ENCODE measurements at places on chromosomes 5 and 9.

DNA sequence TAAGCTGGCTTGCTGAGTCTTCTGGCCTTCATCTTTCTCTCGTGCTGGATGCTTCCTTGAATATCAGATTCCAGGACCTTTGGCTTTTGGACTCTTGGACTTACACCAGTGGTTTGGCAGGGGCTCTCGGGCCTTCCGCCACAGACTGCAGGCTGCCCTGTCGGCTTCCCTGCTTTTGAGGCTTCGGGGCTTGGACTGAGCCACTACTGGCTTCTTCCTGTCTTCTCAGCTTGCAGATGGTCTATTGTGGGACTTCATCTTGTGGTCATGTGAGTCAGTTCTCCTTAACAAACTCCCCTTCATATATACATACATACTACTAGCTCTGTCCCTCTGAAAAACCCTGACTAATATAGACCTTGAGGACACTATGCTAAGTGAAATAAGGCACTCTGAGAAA lies 78.3 kb upstream of the SSBP2 start:
- no peaks in the 10 kb centered on the region for H3K4me1 ChIP-seq
- no peak overlapping the region for H3K27ac ChIP-seq
- no peaks in the 10 kb centered on the region for H3K36me3 ChIP-seq

GRCh38 chr5:69312459-69313160 lies 20.0 kb downstream of the CCDC125 start:
- no peaks in the 10 kb centered on the region for H3K4me1 ChIP-seq
- no peaks in the 10 kb centered on the region for H3K27me3 ChIP-seq
- H3K36me3 ChIP-seq: no peaks in the 10 kb centered on the region
- DNase-seq: no peak

GRCh38 chr5:53257806-53258373 lies 148.3 kb upstream of the MOCS2 start:
- peaks cover 8% of the 10 kb centered on the region for H3K27me3 ChIP-seq
- no peak overlapping the region for H3K27ac ChIP-seq
- no peaks in the 10 kb centered on the region for H3K36me3 ChIP-seq
- H3K4me3 ChIP-seq: no peak overlapping the region

DNA sequence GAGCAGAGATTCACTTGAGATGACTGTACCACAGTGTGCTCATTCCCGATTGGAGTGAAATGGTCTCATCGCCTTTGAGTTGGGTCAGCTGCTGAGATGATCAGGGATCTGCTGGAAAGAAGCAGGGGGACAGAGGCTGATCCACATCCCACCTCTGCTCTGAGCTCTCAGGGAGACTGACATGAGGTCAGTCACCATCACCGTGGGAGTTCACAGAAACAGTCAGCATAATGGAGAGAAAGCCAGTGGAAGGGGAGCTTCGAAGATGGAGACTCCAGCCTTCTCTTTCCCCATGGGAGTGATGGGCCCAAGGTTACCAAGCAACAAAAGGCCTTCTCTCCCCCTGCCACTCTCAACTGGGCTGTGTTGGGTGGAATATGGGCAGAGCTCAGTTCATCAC lies 276.4 kb downstream of the CDK5RAP2 start:
- no peaks in the 10 kb centered on the region for H3K4me1 ChIP-seq
- DNase-seq: no peak
- H3K27ac ChIP-seq: no peak overlapping the region
- H3K27me3 ChIP-seq: no peaks in the 10 kb centered on the region

- no peaks in the 10 kb centered on the region for H3K36me3 ChIP-seq
- no peaks in the 10 kb centered on the region for H3K27me3 ChIP-seq
- H3K27ac ChIP-seq: no peak overlapping the region
- H3K4me1 ChIP-seq: no peaks in the 10 kb centered on the region
These were observed 497.1 kb downstream of the NFIB start for GRCh38 chr9:13816837-13817236.

- peak overlapping the region; percentile 32 for H3K27ac ChIP-seq
- no peak overlapping the region for H3K4me3 ChIP-seq
- DNase-seq: peak; percentile 94
- peaks cover 3% of the 10 kb centered on the region for H3K27me3 ChIP-seq
- H3K36me3 ChIP-seq: no peaks in the 10 kb centered on the region
These were observed 531.3 kb downstream of the NTRK2 start for GRCh38 chr9:85200726-85201404.

- no peaks in the 10 kb centered on the region for H3K4me1 ChIP-seq
- no peak overlapping the region for H3K4me3 ChIP-seq
- DNase-seq: no peak
- H3K27ac ChIP-seq: no peak overlapping the region
- no peaks in the 10 kb centered on the region for H3K36me3 ChIP-seq
- no peaks in the 10 kb centered on the region for H3K27me3 ChIP-seq
These were observed 461.5 kb downstream of the ANXA1 start for GRCh38 chr9:73613092-73613701.

- DNase-seq: no peak
- H3K4me3 ChIP-seq: no peak overlapping the region
- H3K27ac ChIP-seq: no peak overlapping the region
These were observed 15.0 kb downstream of the ZSWIM6 start for GRCh38 chr5:61347080-61347479.

DNA sequence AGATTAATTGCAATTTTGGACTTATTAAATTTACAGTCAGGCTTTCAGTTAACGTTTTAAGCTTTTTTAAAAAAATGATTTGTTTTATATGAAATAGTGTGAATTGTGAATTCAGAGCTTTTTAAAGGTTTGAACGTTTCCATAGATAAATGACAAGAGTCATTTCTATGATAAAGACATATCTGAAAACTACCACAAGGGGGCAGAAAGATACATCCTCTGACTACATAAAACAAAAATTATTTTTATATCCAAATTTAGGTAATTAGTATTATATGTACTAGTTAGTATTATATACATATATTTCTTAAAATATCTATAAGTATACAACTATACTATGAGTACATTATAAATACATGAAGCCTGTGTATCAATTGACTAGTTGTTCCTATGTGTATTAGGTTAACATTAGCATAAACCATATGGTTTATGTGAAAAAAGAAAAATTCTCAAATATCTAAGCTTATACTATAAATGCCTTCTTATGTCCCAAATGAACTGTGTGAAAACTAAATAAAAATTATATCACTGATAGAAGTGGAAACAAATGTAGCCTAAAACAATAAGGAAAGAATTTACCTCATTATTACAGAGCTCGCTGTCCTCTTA lies 155.2 kb downstream of the MEF2C start:
- H3K4me1 ChIP-seq: no peaks in the 10 kb centered on the region
- H3K36me3 ChIP-seq: peaks cover 4% of the 10 kb centered on the region
- H3K27me3 ChIP-seq: no peaks in the 10 kb centered on the region
- H3K27ac ChIP-seq: no peak overlapping the region
- DNase-seq: peak; percentile 37

DNA sequence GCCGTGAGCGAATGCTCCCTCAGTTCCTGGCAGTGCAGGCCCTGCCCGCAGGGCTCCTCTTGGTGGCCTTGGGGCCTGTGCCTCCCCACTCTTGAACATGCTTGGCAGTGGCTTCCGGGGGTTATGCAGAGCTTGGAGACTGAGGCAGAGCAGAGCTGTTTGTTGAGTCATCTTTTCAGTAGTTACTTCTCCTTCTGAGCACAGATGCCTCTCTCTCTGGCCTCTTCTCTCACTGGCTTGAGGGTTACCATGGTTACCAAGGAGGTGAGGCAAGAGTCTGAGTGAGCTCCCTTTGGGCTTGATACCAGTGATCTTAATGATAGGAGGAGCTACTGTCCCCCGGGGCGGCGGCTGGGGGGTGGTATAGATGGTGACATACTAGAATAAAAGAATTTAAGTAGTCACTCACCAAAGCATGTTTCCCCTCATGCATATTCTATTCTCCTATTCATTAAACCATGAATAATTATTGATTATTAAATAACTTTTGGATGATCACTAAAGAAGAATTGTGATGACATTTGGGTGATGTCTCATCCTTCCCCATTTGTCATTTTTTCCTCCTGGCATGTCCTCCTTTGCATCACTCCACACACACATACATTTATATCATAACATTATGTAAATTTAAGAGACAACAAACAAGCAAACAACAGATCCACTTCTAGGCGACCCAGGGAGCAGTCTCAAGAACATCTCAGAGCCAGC lies 111.1 kb downstream of the ARHGAP26 start:
- H3K4me3 ChIP-seq: no peak overlapping the region
- no peak for DNase-seq
- H3K36me3 ChIP-seq: no peaks in the 10 kb centered on the region

- H3K36me3 ChIP-seq: no peaks in the 10 kb centered on the region
- DNase-seq: peak; percentile 70
- no peak overlapping the region for H3K27ac ChIP-seq
- no peak overlapping the region for H3K4me3 ChIP-seq
- H3K27me3 ChIP-seq: no peaks in the 10 kb centered on the region
These were observed 37.4 kb downstream of the ARHGEF37 start for GRCh38 chr5:149618581-149619248.

GRCh38 chr9:123345567-123345955 lies 10.4 kb upstream of the CRB2 start:
- no peaks in the 10 kb centered on the region for H3K27me3 ChIP-seq
- H3K27ac ChIP-seq: no peak overlapping the region
- no peaks in the 10 kb centered on the region for H3K36me3 ChIP-seq
- no peak for DNase-seq

GRCh38 chr5:80411589-80412219 lies 3.8 kb downstream of the ZFYVE16 start:
- no peaks in the 10 kb centered on the region for H3K27me3 ChIP-seq
- no peaks in the 10 kb centered on the region for H3K36me3 ChIP-seq
- no peak overlapping the region for H3K27ac ChIP-seq
- no peak overlapping the region for H3K4me3 ChIP-seq

- H3K4me1 ChIP-seq: no peaks in the 10 kb centered on the region
- H3K27me3 ChIP-seq: no peaks in the 10 kb centered on the region
- no peak for DNase-seq
- no peak overlapping the region for H3K4me3 ChIP-seq
- no peak overlapping the region for H3K27ac ChIP-seq
- H3K36me3 ChIP-seq: no peaks in the 10 kb centered on the region
These were observed 49.2 kb downstream of the IRX2 start for GRCh38 chr5:2702096-2702879.

DNA sequence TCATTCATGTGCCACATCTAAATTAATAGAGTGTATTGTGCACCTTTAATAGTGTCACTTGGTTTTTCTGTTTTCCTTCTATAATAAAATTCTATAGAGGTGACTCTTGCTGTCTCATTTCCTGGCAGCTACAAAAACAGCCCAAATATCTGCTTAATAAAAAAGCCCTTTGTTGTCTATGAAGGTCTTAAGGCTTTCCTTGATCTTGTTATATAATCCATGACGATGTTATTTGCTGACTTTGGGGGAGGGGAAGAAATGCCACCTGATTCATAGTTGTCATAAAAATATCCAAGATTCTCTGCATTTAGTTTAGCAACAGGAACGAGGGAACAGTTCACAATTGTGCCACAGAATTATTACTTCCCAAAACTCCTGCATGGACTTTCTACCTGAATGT lies 31.3 kb downstream of the CPEB4 start:
- H3K4me3 ChIP-seq: no peak overlapping the region
- H3K27ac ChIP-seq: peak overlapping the region; percentile 99
- DNase-seq: peak; percentile 92
- H3K36me3 ChIP-seq: no peaks in the 10 kb centered on the region
- no peaks in the 10 kb centered on the region for H3K27me3 ChIP-seq

DNA sequence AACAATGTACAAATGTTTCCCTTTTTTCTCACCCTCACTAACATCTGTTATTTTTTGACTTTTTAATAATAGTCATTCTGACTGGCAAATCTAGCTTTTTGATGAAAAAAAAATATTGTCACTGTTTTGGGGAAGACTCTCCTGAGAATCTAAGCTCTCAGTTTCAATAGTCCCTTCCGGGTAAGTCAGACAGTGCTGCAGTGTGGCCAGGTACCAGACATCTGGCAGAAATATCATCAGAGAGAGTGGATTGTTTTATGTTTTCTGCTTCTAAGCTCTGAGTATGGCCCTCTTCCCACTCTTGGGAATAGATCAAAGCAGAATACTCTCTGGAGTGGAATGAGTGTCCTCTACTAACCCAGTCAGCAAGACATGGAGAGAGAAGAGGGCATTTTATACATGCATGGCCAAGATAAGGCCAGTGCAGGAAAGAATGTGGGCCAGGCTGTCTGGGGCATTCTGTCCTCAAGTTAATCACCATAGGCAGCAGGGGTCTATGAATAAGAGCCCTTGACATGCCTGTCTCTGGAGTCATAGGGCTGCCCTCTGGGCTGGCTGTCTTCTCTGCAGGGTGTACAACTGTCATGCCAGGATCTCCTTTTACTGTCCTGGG lies 38.5 kb upstream of the OR2S2 start:
- no peaks in the 10 kb centered on the region for H3K4me1 ChIP-seq
- DNase-seq: no peak
- no peaks in the 10 kb centered on the region for H3K36me3 ChIP-seq
- H3K27ac ChIP-seq: no peak overlapping the region
- no peak overlapping the region for H3K4me3 ChIP-seq

- no peaks in the 10 kb centered on the region for H3K36me3 ChIP-seq
- no peak overlapping the region for H3K27ac ChIP-seq
- H3K4me1 ChIP-seq: no peaks in the 10 kb centered on the region
- no peak overlapping the region for H3K4me3 ChIP-seq
- DNase-seq: no peak
These were observed 1.8 kb upstream of the ENTPD2 start for GRCh38 chr9:137055385-137056364.

DNA sequence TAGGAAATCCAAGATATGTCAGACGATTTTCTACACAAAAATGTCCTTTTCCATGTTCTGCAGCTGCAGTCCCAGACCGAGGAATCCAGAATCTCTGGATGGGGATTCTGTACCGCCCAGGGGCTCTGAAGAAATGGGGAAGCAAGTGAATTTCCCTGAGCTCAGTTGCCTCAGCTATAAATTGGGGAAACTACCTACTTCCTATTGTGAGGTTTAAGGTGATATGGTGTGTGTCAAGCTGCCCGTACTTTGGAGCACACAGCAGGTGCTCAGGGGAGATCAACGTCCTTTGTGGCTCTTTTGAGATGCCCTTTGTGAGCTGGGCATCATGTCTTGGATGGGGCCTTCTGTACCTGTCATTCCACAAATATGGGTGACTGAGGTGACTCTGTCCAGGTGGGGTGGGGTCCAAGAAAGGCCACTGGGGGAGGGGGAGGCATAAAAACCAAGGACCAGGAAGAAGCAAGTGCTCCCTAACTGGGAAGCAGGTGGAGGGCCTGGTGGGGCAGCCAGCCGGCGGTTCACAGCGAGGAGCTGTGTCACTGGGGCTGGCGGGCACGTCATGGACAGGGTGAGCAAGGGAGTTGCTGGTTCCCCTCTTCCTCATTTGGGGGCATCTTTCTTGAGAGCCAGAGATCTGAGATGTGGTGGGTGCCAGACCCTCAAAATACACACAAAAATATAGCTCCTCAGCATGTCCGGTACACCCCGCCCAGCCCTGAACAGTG lies 116.0 kb downstream of the CRB2 start:
- no peak for DNase-seq
- H3K4me1 ChIP-seq: no peaks in the 10 kb centered on the region
- H3K36me3 ChIP-seq: no peaks in the 10 kb centered on the region
- H3K4me3 ChIP-seq: no peak overlapping the region
- H3K27ac ChIP-seq: no peak overlapping the region

- no peaks in the 10 kb centered on the region for H3K36me3 ChIP-seq
- no peak for DNase-seq
- H3K4me1 ChIP-seq: peaks cover 8% of the 10 kb centered on the region
- H3K27ac ChIP-seq: no peak overlapping the region
- no peak overlapping the region for H3K4me3 ChIP-seq
These were observed 2.4 kb downstream of the MACIR start for GRCh38 chr5:103260951-103261350.
